ENCODE measurements at places on chromosomes 16 and 17. TPM values are rescaled to one million over a fixed set of nuclear protein-coding genes. Genes with fewer than 3 reads are reported as not detected.

The NT5C3B gene
- polyA plus RNA-seq, result 44.0 TPM

The ENPP7 gene
- not detected for polyA plus RNA-seq

The ARHGAP44 gene
- 4.0 TPM for polyA plus RNA-seq

The UTS2R gene
- 5.2 TPM for polyA plus RNA-seq

The TPSG1 gene
- polyA plus RNA-seq, result 1.1 TPM

The TP53TG3D gene
- not detected for polyA plus RNA-seq

The TAT gene
- polyA plus RNA-seq, result not detected

The CCL17 gene
- polyA plus RNA-seq, result not detected

The RNF222 gene
- not detected for polyA plus RNA-seq

The RHBDL3 gene
- 1.3 TPM for polyA plus RNA-seq

The HOXB6 gene
- 2.7 TPM for polyA plus RNA-seq

The VAT1L gene
- polyA plus RNA-seq, result 9.5 TPM

The PLD6 gene
- 4.2 TPM for polyA plus RNA-seq

The BCO1 gene
- not detected for polyA plus RNA-seq

The KRT25 gene
- polyA plus RNA-seq, result not detected

The KRT20 gene
- not detected for polyA plus RNA-seq

The ATP5PD gene
- 272 TPM for polyA plus RNA-seq

The TNRC6A gene
- polyA plus RNA-seq, result 31.9 TPM

The RDM1 gene
- polyA plus RNA-seq, result 0.61 TPM

The SRL gene
- polyA plus RNA-seq, result 657 TPM

The PTX4 gene
- 0.13 TPM for polyA plus RNA-seq

The PLEKHG4 gene
- polyA plus RNA-seq, result 13.5 TPM

The GAS7 gene
- 73.3 TPM for polyA plus RNA-seq
